ENCODE measurements at places on chromosomes 11 and 22. TPM values are rescaled to one million over a fixed set of nuclear protein-coding genes. Genes with fewer than 3 reads are reported as not detected.

The ART1 gene
- 14.5 TPM for total RNA-seq

The CCDC89 gene
- total RNA-seq, result 0.42 TPM

The IGF2 gene
- 126 TPM for total RNA-seq

The SEPTIN5 gene
- total RNA-seq, result 8.1 TPM

The PVALB gene
- 1.1 TPM for total RNA-seq

The EHF gene
- not detected for total RNA-seq

The FAM180B gene
- total RNA-seq, result 0.15 TPM

The C1QTNF4 gene
- not detected for total RNA-seq

The OR8D1 gene
- total RNA-seq, result not detected

The APOL6 gene
- 1.8 TPM for total RNA-seq

The SLCO2B1 gene
- total RNA-seq, result 17.7 TPM

The ANGPTL5 gene
- not detected for total RNA-seq

The MMP10 gene
- not detected for total RNA-seq

The OR10A2 gene
- not detected for total RNA-seq

The DGAT2 gene
- 3.2 TPM for total RNA-seq

The TOP3B gene
- 12.2 TPM for total RNA-seq

The KDM4D gene
- 0.60 TPM for total RNA-seq

The MS4A7 gene
- total RNA-seq, result 3.8 TPM

The DEUP1 gene
- not detected for total RNA-seq

The CECR2 gene
- 19.6 TPM for total RNA-seq

The SCGB2A2 gene
- not detected for total RNA-seq

The TP53I11 gene
- 16.4 TPM for total RNA-seq

The CHST1 gene
- 3.2 TPM for total RNA-seq

The ZNF280B gene
- total RNA-seq, result 0.25 TPM

The VWCE gene
- 1.4 TPM for total RNA-seq

The SUSD2 gene
- 1.2 TPM for total RNA-seq

The CRYBB2 gene
- total RNA-seq, result not detected

The RIMBP3C gene
- not detected for total RNA-seq

The MPZL3 gene
- 0.66 TPM for total RNA-seq

The MMP27 gene
- total RNA-seq, result not detected

The OR10G4 gene
- not detected for total RNA-seq
